ENCODE measurements at places on chromosomes 2 and 18. TPM values are rescaled to one million over a fixed set of nuclear protein-coding genes. Genes with fewer than 3 reads are reported as not detected.

DNA sequence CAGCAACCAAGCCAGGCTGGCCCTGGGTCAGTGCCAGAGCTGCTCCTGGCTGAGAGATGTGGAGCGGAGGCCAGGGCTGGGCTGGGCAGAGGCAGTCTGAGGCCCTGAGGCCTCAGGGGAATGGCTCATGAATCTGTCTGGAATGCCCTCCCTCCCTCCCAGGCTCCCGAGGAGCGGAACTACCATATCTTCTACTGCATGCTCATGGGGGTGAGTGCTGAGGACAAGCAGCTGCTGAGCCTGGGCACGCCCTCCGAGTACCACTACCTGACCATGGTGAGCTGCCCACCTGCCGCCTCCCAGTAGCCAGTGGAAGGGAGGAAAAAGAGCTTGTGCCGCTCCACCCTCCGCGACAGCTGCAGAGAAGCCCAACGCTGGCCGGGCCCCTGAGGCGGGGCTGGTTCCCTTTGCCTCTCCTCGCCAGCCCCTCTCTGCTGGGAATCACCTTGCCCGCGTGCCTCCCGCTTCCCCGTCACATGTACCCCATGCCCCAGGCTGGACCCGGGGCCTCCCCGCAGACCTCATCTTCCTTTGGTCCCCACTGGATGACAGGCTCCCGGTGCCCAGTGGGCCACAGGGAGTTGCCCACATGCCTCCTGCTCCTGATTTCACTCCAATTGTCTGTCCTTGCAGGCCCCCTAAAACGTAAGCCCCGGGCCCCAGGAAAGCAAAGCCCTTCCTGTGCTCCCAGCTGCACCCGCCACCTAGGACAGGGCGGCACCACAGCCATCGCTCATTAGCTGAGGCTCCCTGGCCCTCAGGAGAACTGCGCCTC lies 41.1 kb downstream of the MYO7B start:
- peak; percentile 96 for DNase-seq

DNA sequence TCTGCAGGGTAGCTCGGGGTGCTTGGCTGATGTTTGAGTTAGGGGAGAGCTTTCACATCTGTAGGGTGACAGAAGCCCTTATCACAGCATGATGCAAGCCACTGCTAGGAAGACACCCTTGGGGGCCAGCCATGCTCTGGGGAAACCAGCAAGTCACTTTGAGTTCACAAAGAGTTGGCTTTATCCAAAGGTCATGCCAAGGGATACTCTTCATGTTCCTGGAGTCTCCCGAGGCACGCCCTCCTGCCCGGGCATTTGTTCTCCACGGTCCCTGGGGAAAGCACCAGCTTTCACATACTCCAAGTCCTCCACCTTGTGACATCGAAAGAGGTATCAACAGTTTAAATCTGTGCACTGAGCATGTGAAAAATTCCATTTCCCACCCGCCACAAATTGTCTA lies 227.7 kb downstream of the VAPA start:
- DNase-seq = no peak

DNA sequence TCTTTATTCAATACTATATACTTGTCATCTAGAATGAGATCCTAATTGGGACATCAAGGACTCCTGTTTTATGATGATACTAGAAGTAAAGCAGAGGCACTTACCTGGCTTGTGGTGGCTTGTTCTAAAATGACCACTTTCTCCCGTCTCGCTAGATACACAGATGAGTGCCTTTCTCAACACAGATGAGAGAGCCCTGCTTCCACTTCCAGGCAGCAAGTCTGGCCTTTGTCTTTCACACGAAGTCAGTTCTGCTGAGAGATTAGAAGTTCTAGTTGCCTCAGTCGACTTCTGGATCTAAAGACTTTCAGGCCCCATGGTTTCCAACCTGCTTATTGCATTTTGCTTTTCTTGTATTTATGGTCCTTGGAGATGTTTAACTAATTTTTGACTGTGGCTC lies 70.3 kb downstream of the PPP1R1C start:
- no peak for DNase-seq

DNA sequence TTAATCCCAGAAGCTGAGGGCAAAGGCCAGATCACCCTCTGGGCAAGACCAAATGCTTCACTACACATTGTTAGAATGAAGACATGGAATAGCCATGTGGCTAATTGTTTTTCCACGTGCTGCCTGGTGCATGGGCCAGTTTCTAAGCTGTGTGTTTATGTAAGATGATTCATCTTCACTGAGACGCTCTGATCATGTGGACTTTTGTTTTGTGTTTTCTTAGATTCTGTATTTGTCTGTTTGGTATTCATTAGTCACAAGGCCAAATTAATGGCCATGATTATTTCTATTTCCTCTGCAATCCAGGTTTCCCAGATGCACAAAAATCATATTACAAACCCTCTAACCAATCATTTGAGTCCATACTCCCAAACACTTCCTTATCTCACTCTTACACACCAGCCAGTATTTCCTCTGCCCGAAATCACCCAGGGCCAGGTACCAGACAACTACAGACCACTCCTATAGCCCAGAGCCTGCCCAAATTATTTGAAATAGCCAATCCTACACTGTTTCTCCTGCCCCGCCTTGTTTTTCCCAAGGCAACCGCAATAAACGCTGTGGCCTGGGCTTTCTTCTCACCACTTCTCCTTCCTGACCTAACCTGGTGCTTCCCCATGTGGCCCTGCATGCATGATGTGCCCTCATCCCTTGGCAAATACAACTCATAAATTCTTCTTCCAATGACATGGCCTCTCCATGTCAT lies 94.2 kb upstream of the SP3 start:
- peak; percentile 59 for DNase-seq

- no peak for DNase-seq
Observed at GRCh38 chr2:155266583-155266982, 568.1 kb downstream of the KCNJ3 start.

GRCh38 chr2:85861650-85862049 lies 27.1 kb downstream of the ST3GAL5 start:
- no peak for DNase-seq

GRCh38 chr2:224023188-224023587 lies 15.9 kb downstream of the SERPINE2 start:
- peak; percentile 33 for DNase-seq

GRCh38 chr2:8149985-8150539 lies 531.8 kb upstream of the ID2 start:
- peak; percentile 36 for DNase-seq

DNA sequence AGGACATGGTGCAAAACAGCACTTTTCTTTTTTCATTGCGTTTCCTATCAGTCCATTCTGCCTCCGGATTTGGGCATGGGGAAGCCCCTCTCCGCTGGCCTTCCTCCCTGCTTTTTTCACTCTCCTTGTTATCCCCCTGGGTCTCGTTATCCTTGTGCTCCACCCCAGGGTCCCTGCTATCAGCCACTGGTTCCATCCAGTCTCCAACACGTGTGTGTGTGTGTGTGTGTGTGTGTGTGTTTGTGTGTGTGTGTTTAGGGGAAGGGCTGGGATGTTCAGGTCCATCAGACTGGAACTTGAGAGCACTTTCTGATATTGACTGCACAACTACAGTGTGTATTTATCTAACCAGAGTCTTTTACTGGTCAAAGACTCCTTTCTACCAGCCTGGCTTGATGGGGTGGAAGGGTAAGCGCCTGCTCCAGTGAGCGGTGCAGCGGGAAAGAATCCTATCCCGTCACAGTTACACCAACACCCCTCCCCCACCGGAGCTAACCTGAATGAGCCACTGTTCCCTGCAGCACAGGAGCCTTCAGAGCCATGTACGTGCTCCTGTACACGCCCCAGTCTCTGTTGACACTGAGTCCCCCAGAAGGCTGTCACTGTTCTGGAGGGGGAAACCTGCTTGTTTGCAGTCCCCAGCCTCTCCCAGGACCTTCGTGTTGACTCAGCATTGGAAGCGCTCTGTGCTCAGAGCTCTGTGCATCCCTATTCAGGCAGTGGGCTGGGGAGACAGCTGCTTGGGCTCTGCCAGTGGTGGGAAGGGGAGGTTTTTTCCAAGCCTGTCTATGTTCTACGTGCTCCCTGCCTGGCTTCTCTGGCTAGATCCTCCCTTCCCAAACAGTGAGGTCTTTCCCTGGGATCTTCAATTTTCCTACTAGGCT lies 4.6 kb downstream of the INHA start:
- DNase-seq = peak; percentile 35

DNA sequence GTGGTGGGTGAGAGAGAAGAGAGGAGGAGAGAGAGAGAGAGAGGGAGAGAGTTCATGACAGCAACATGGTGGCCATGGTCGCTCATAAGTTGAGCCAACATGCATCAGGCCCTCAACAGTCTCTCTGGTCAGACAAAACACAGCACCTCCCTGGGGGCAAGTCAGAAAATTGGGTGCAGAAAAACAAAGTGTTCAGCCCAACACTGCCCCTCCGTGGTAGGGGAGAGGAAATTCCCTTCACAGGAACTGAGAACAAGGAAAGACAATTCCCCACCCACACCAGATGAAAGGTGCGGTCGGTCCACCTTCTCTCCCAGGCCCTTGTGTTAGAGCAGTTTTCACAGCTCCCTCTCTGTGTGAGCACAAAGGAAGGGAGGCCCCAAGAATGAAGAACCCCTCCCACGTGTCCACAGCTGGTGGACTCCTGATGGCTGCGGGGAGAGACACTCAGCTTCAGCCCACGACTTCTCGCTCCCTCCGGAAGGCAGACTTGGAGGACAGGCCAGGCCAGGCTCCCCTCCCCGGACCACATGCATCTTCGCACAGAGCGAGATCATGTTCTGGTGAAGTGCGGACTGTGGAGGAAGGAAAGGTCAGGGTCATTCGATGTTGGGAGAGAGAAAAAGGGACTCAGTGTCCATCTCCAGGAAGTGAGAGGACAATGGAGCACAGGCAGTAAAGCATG lies 181.7 kb downstream of the ANAPC1 start:
- DNase-seq = peak; percentile 75

DNA sequence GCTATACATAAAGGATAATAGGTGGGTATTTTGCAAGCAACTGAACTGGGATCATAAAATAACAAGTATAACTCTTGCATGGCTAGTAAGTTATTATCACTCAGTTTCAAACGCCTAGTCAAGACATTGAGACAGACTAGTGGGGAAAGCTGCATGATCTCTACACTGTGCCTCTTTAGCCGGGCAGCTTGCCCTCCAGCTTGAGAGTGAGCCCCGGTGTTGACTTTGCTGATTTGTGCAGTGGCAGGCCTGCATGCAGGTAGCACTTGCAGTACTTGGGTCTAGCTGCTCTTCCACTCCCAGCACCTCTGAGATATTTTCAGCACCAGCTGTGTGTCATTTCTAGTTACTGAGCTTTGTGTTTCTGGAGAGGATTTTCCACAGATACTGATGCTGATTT lies 118.8 kb upstream of the DAPL1 start:
- no peak for DNase-seq

DNA sequence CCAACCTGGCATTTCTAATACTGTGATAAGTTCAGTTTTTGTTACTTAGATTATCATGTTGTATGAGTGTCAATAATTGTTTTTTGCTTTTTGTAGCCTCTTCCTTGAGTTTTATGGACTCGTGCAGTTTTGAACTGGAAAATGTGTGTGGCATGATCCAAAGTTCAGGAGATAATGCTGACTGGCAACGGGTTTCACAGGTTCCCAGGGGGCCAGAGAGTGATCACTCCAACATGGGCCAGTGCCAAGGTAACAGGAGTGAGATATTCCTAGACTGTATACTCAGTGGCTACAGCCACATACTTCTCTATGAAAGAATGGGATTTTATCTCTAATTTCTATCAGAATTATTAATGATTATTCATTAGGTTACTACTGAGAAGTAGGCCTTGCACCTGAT lies 18.2 kb downstream of the MEP1B start:
- DNase-seq = no peak

DNA sequence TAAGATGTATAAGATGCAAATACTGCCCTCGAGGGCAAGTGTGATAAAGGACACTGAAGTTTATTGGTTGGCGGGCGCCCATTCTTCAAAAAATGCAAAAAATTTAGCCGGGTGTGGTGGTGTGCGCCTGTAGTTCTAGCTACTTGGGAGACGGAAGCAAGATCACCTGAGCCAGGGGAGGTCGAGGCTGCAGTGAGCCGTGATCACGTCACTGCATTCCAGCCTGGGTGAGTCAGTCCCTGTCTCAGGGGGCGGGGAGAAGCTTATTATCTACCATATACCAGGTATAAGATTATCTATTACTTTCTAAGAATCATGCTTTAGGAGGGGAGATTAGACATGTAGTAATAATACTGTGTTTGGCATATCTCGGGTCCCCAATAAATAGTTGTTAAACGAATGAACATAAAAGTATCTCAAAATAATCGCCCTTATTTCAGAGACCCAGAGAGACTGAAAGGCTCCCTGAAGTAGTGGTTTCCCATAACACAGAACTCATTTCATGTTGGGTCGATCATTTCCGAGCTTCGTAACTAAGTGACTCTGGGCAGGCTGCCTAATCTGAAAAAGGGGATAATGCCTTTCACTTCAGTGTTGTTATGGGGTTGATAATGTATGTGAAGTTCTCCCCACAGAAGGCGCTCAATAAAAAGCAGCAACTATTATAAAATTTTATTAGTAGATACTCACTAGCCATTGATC lies 1.2 kb upstream of the SELENOI start:
- DNase-seq = no peak

DNA sequence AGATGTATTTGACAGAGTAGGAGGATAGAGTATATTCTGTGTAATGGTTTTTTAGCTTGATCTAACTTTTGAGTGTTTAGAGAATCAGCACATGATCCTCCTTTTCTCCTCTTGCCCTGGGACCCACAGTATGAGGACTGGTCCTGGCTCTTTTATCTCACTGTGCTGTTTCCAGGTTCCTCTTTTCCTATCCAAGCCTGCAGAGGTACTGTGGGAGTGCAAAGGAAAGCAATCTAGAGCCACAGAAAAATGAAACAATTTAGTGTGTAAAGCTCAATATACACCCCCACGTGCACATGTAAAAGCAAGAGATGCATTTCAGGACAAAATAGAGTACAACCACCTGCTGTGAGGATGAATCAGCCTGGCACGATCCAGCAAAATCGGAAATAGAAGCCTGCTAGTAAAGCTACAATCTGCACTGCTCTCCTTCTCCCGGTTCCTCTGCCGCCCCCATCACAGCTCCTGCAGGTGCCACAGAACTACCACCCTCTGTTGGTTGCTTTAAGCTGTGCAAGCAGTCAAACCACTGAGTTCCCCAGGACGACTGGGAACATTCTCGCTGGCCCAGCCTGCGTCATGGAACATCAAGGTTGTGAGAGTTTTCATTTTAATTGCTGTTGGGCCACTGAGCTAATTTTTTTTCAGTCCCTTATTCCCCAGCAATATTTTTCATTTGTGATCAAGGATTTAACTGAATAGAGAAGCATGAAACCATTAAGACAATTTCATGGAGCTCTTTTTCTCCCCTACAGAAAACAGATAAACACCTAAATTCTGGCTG lies 47.8 kb upstream of the MAPRE3 start:
- DNase-seq = peak; percentile 14

GRCh38 chr2:187011206-187011832 lies 162.3 kb upstream of the ZSWIM2 start:
- no peak for DNase-seq

- DNase-seq = no peak
Observed at GRCh38 chr2:180374502-180375281, 367.6 kb upstream of the CWC22 start.

Gene GALNT13
- total RNA-seq = not detected

Gene CACNB4
- total RNA-seq = 0.10 TPM

Gene SLC25A12
- total RNA-seq = 39.9 TPM

Gene SATB2
- total RNA-seq = 11.8 TPM

Gene TGFA
- total RNA-seq = 4.3 TPM
